ENCODE measurements at places on chromosomes 16 and 17.

- no peak for DNase-seq
Measured at GRCh38 chr16:12173121-12173520, 196.6 kb downstream of the SNX29 start.

DNA sequence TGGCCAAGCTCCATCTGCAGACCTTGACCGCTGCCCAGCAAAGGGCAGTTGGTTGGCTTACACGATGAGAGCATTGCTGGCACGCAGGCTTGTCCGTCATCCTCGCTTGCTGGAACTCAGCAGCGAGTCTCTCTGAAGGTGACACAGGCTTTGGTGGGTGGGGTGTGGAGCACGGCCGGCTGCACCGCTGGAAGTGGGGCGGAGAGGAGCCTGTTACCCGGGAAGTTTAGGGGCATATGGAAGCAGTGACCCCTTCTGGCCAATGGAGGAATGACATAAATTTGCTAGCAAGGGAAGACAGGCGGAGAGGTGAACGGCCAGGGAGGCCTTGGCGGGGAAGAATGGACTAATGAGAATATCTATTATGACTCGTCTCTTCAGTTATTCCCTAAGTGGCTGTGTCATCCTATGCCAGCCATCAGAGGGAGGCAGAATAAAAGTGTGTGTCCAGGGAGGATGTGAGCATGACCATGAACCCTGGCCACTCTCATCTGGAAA is 65.9 kb upstream of the SDK2 start:
- peak; percentile 54 for DNase-seq

- no peak for DNase-seq
Measured at GRCh38 chr17:66487981-66488468, 185.6 kb downstream of the PRKCA start.

DNA sequence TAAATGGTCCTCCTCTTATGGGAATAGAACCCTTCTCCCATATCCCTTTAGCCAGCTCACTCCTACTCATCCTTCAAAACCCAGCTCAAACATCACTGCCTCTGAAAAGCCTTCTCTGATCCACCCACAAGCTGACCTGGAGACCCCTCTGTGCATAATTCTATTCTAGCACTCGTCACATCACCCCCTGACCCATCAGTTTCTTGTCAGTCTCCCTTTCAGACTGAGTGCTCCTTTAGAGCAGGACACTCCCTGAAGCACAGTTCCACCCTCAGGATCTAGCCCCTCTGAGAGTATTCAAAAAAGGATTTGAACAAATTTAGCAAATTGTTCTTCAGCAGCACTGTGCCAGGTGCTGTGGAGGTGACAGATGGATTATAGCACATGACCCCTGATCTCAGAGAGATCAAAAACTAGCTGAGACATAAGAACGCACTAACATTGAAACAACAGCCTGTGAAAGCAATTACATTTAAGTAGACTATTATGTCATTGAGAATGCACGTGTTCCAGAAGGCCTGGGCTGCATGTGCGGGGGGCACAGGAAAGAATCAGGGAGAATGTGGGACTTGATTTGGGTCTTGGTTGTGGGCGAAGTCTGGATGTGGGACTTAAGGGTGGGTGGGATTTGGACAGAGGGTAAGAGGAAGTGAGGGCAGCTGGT is 43.5 kb downstream of the MRPS23 start:
- no peak for DNase-seq
